ENCODE measurements at places on chromosomes 12 and 14. TPM values are rescaled to one million over a fixed set of nuclear protein-coding genes. Genes with fewer than 3 reads are reported as not detected.

Gene CRY1
- 28.0 TPM for total RNA-seq

Gene AICDA
- 2.6 TPM for total RNA-seq

GRCh38 chr12:77847060-77847541 is 16.4 kb downstream of the NAV3 start:
- H3K27me3 ChIP-seq: no peaks in the 10 kb centered on the region
- no peak overlapping the region for H3K4me3 ChIP-seq
- H3K36me3 ChIP-seq: no peaks in the 10 kb centered on the region
- no peak for DNase-seq
- H3K4me1 ChIP-seq: peaks cover 3% of the 10 kb centered on the region

DNA sequence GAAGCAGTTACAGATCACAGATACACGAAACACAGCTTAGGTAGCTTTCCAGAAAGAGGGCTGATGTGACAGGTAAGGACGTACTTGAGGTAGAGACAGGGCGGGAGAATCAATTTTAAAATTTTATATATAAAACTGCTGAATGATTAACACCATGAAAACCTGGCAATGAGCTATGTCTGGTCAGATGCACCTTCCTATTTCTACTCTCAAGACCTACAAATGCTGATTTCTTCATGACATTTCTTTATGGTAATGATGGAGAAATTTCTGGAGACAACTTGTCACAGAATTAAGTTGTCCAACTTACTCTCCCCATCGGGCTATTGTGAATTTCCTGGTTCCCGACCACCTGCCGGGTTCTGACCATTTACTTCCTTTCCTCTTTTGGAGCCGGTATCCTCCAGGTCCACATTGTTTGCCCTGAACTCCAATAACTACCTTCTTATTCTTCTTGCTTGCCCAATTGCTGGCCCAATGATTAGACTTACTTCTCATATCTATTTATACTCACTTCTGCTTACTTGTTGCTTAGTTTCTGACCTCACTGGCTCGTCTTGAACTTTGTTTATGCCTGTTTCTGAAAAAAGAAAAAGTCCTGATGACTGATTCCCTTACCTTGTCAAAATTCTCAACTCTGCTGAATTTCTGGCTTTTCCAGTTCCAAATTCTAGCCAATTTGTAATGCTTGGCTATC is 12.8 kb upstream of the ATP2B1 start:
- no peaks in the 10 kb centered on the region for H3K27me3 ChIP-seq
- no peak overlapping the region for H3K27ac ChIP-seq
- H3K36me3 ChIP-seq: no peaks in the 10 kb centered on the region
- H3K4me1 ChIP-seq: no peaks in the 10 kb centered on the region
- H3K4me3 ChIP-seq: no peak overlapping the region

Gene NGB
- total RNA-seq: not detected

- no peak overlapping the region for H3K4me3 ChIP-seq
- no peaks in the 10 kb centered on the region for H3K27me3 ChIP-seq
These were observed 73.5 kb downstream of the ARF6 start for GRCh38 chr14:49966304-49966809.

GRCh38 chr12:108307006-108307405 is 32.1 kb downstream of the CMKLR1 start:
- H3K4me3 ChIP-seq: no peak overlapping the region
- H3K4me1 ChIP-seq: no peaks in the 10 kb centered on the region
- no peaks in the 10 kb centered on the region for H3K36me3 ChIP-seq
- H3K27ac ChIP-seq: no peak overlapping the region

Gene KRT6C
- not detected for total RNA-seq

GRCh38 chr14:65251213-65251612 is 148.9 kb upstream of the MAX start:
- H3K4me3 ChIP-seq: no peak overlapping the region
- no peak overlapping the region for H3K27ac ChIP-seq
- no peak for DNase-seq
- no peaks in the 10 kb centered on the region for H3K4me1 ChIP-seq

Gene DGKA
- 43.3 TPM for total RNA-seq

GRCh38 chr12:106353175-106353574 is 4.4 kb upstream of the POLR3B start:
- H3K27me3 ChIP-seq: no peaks in the 10 kb centered on the region
- no peaks in the 10 kb centered on the region for H3K4me1 ChIP-seq
- no peak for DNase-seq

DNA sequence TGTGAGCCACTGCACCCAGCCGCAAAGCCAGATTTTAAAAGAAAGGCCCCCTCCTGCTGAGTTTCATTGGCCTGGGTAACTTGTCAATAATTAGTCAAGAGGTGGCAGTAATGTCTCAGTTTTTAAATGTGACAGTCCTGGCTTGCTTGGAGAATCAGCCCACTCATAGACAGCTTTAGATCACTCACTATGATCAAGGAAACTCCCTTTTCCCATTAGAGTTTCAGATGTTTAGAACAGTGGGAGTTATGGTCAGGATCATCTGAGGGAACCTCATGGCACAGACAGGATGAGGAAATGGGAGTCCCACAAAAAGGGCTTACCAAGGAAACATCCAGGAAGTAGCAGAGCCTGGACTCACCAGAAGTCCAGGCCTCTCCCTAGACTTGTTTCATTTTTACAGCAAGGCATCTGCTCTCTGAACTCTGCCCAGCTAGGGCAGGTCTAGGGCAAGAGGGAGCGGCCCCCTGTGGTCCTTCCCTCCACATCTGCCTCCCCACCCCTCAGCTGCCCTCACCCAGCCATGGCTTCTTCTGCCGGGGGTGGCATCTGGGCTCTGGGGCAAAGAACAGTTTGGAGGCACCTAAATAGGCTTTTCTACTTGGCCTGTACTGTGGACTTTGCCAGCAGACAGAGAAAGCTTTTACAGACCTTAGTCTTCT is 11.2 kb downstream of the BCL2L14 start:
- no peaks in the 10 kb centered on the region for H3K36me3 ChIP-seq
- H3K27ac ChIP-seq: peak overlapping the region; percentile 56
- no peak for DNase-seq
- no peaks in the 10 kb centered on the region for H3K27me3 ChIP-seq
- no peaks in the 10 kb centered on the region for H3K4me1 ChIP-seq
- no peak overlapping the region for H3K4me3 ChIP-seq

DNA sequence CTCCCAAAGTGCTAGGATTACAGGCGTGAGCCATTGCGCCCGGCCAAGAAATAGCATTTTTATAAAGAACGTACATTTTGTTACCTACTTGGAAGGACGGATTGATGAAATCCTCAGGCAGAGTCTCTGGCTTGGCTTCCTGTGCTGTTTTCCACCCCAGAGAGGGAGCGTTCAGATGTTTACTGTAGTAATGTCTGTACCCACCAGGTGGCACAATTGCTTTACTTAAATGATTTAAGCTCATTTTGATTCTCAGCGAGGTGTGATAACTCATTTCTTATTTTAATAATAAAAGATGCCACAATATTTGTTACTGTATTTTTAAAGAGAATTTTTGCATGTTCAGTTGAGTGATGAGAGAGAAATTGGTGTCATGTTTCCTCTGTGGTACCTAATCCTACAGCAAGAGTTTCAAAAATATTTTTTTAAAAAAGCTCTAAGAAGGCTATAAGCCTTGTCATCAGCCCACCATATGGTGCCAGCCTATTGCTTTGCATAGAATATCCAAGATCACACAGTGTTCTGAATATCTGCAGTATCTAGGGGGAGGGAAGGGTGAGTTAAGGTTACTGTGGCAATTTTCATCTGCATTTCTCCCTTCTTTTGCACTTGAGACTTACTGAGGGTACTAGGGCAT is 82.6 kb upstream of the TRAF3 start:
- DNase-seq: peak; percentile 93
- H3K27me3 ChIP-seq: no peaks in the 10 kb centered on the region
- H3K36me3 ChIP-seq: no peaks in the 10 kb centered on the region
- H3K27ac ChIP-seq: peak overlapping the region; percentile 31
- H3K4me1 ChIP-seq: peaks cover 7% of the 10 kb centered on the region

DNA sequence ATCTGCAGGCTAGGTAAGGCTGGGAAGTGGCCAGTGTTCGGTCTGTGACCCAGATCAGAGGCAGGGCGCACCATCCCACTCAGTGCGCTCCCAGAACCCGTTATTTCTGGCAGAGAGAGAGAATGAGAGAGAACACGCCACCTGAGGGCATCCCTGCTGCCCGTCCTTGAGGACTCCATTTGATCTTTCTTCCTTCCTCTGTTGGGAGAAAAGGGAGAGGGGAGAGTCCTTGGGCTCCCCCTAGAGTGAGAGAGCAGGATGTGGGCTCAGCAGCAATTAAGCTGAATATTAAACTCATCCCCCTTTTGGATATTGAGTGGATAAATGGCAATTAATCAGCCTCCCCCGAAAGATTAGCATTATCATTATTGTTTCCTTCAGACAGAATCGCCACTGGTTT is 70.6 kb downstream of the IFT43 start:
- no peak for DNase-seq
- no peak overlapping the region for H3K4me3 ChIP-seq
- H3K27me3 ChIP-seq: no peaks in the 10 kb centered on the region
- no peaks in the 10 kb centered on the region for H3K4me1 ChIP-seq

GRCh38 chr14:92439537-92440344 is 73.8 kb upstream of the RIN3 start:
- H3K36me3 ChIP-seq: no peaks in the 10 kb centered on the region
- H3K4me1 ChIP-seq: peaks cover 7% of the 10 kb centered on the region
- DNase-seq: no peak

GRCh38 chr12:111841236-111841749 is 735 bp upstream of the MAPKAPK5 start:
- H3K4me3 ChIP-seq: peak overlapping the region; percentile 96
- H3K4me1 ChIP-seq: peaks cover 32% of the 10 kb centered on the region
- DNase-seq: no peak
- peak overlapping the region; percentile 80 for H3K27ac ChIP-seq
- H3K27me3 ChIP-seq: no peaks in the 10 kb centered on the region
- H3K36me3 ChIP-seq: no peaks in the 10 kb centered on the region

DNA sequence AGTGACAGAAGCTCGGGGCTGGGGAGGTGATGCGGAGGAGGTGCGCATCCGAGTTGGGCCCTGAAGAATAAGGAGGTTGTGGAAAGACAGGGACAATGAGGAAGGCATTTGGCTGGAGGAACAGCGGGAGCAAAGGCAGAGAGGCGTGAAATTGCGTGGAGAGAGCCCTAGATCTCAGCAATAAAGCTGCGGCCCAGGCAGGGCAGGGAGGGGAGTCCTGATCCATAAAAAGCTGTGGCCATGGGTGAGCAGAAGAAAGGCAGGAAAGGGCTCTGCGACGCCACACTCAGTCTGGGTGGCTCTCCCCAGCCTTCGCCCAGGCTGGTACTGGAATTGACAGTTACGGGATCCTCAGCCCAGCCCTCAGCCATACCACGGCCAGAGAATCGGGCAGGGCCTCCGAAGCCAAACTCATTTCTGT is 2.2 kb downstream of the FIGNL2 start:
- peaks cover 58% of the 10 kb centered on the region for H3K4me1 ChIP-seq
- peak overlapping the region; percentile 84 for H3K27ac ChIP-seq
- no peaks in the 10 kb centered on the region for H3K36me3 ChIP-seq

DNA sequence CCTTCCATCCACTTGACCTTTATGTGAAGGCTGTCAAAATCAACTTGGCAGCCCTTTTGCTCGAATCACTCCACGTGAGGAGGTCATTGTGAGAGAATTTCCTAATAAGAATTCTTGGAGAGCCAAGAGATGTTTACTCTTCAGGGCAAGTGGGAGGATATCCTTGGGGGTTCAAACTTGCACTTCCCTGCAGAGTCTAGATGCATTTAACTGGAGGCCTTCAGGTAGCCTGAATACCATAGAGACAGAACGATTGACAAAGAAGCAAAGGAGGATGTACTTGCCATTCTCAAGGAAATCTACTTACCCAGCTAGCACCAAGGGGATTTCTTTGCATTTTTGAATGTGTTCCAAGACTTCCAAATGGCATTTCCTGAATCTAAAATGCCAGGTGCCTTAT is 1702.6 kb upstream of the FLRT2 start:
- no peak overlapping the region for H3K27ac ChIP-seq
- no peaks in the 10 kb centered on the region for H3K4me1 ChIP-seq
- DNase-seq: no peak
- no peaks in the 10 kb centered on the region for H3K36me3 ChIP-seq

DNA sequence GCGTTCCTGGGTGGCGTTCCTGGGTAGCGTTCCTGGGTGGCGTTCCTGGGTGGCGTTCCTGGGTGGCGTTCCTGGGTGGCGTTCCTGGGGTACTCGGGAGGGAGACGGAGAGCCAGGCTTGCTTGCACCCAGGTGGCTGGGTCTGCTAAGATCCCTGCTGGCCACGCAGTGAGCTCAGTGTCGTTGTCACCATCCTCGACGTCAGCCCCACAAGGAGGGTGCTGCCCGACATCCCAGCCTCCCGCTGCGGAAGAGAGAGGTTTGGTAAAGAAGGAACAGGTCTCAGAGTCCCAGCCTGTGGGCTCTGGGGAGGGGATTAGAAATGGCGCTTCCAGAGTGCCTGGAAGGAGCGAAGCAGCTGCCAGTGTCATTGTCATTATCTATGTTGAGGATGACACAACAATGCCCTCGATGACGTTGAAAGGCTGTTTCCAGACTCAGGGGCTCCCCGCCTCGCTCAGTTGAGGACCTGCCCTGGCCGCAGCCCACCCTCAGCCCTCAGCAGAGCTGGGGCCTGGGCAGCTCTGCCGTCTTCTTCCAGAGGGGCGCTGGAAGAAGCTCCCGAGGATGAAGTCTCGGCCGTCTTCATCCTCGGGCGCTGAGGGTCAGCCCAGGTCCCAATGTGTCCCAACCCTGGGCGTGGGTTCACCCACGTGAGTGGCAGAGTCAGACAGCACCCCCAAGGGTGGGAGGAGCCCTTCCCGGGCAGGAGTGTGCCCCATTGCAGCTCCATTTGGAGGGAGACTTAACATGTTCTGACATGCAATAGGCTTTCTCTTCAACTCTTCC is 328.8 kb downstream of the ADGRD1 start:
- H3K27ac ChIP-seq: no peak overlapping the region
- no peak for DNase-seq
- no peak overlapping the region for H3K4me3 ChIP-seq
- no peaks in the 10 kb centered on the region for H3K36me3 ChIP-seq
- no peaks in the 10 kb centered on the region for H3K4me1 ChIP-seq
- peaks cover 1% of the 10 kb centered on the region for H3K27me3 ChIP-seq

GRCh38 chr14:53850714-53851296 is 105.8 kb downstream of the BMP4 start:
- H3K4me3 ChIP-seq: no peak overlapping the region
- H3K4me1 ChIP-seq: peaks cover 8% of the 10 kb centered on the region
- no peaks in the 10 kb centered on the region for H3K36me3 ChIP-seq
- H3K27ac ChIP-seq: no peak overlapping the region
- no peak for DNase-seq

GRCh38 chr14:98510392-98510791 is 761.6 kb downstream of the BCL11B start:
- no peak for DNase-seq
- H3K27ac ChIP-seq: no peak overlapping the region
- no peak overlapping the region for H3K4me3 ChIP-seq
- H3K27me3 ChIP-seq: no peaks in the 10 kb centered on the region
- H3K4me1 ChIP-seq: no peaks in the 10 kb centered on the region

Gene SLC10A1
- total RNA-seq: not detected

- no peak for DNase-seq
- H3K4me1 ChIP-seq: peaks cover 4% of the 10 kb centered on the region
- no peaks in the 10 kb centered on the region for H3K36me3 ChIP-seq
- no peak overlapping the region for H3K27ac ChIP-seq
These were observed 4.9 kb downstream of the PTGER2 start for GRCh38 chr14:52318826-52319645.

Data from tibial nerve (tissue), 4 donors.